ENCODE measurements at places on chromosomes 4 and X. TPM values are rescaled to one million over a fixed set of nuclear protein-coding genes. Genes with fewer than 3 reads are reported as not detected.

DNA sequence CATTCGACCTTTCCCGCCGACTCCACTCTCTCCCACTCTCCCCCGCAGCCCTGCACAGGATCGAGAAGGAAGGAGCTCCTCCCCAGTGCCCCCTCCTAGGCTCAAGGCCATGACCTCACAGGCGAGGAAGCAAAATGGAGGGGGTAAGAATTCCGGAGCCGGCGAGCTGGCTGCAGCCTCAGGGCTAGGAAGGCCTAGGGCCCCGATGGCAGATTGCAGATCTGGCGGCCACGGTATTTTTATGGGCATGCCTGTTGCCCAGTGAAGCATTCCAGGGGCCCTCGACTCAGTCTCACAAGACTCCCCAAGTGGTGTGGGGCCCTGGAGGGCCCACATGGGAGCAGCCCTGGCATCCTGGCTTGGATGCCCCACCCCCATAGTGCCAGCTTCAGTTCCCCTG, 942 bp upstream of the L1CAM start:
- H3K27ac ChIP-seq, result no peak overlapping the region
- DNase-seq, result no peak
- peaks cover 6% of the 10 kb centered on the region for H3K27me3 ChIP-seq
- H3K4me1 ChIP-seq, result no peaks in the 10 kb centered on the region
- H3K4me3 ChIP-seq, result no peak overlapping the region
- no peaks in the 10 kb centered on the region for H3K36me3 ChIP-seq

GRCh38 chr4:73904491-73904890, 35.3 kb downstream of the CXCL1 start:
- H3K27me3 ChIP-seq, result no peaks in the 10 kb centered on the region

- no peaks in the 10 kb centered on the region for H3K36me3 ChIP-seq
- peaks cover 92% of the 10 kb centered on the region for H3K27me3 ChIP-seq
- DNase-seq, result no peak
- peak overlapping the region; percentile 75 for H3K4me3 ChIP-seq
- H3K4me1 ChIP-seq, result no peaks in the 10 kb centered on the region
Observed at GRCh38 chrX:40147126-40147952, 49.6 kb upstream of the BCOR start.

GRCh38 chrX:132855780-132856341, 102.6 kb downstream of the HS6ST2 start:
- H3K36me3 ChIP-seq, result no peaks in the 10 kb centered on the region
- no peaks in the 10 kb centered on the region for H3K4me1 ChIP-seq
- no peak overlapping the region for H3K27ac ChIP-seq
- H3K27me3 ChIP-seq, result peaks cover 38% of the 10 kb centered on the region
- no peak for DNase-seq

DNA sequence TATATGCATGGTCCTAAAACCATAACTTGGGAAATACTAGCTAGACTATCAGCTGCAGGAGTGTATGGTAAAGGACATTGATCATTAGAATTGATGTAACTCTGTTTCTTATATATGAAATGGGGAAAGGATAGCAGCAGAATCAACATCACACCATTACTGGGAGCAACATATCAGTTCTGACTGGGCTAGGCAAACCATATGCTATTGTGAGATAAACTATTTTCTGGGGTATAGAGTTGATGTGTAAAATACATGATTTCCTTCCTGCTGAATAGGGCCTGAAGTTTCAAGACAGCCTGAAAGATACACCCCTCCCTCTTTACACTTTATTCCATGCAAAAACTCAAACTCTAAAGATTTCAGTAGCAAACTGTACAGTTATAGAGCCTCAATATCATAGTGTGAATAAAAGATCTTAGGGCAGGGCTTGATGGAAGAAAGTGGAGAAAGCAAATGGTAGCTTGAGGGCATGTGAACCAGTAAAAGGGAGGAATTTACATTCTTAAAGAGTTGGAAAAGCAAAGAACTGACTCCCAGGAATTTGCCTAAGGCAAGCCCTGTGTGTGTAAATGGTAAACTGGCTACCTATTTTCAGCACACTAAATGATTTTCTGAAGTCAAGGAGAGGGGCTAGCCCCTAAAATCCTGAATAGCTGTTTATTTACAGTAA, 404.1 kb downstream of the MAPK10 start:
- H3K27ac ChIP-seq, result no peak overlapping the region
- no peaks in the 10 kb centered on the region for H3K27me3 ChIP-seq
- H3K36me3 ChIP-seq, result no peaks in the 10 kb centered on the region
- H3K4me3 ChIP-seq, result no peak overlapping the region
- DNase-seq, result no peak

DNA sequence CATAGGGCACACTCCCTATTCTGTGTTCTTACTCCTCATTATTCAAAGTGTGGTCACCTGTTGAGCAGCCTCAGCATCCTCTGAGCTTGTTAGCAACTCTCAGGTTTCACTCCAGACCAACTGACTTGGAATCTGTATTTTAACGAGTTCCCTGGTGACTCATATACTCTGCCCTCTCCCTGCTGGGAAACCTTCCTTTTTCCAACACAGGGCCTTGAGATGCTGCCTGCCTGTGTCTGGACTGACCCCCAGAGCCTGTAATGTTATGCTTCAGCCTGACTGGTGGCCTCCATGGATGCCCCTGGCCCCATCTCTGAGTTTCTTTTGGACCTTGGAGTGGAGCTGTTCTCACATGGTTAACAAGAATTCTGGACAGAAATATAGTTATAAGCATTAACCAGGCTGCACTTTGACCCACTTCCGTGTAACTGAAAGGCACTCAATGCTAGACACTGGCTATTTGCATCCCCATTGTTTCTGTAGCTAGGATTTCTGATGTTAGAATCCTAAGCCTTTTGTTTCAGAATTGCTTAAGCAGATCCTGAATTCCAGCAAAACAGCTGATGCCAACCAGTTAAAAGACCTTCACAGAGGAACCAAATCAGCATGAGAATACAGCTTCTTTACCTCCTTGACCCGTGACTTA, 262.6 kb downstream of the STIM2 start:
- no peak overlapping the region for H3K27ac ChIP-seq
- H3K4me1 ChIP-seq, result no peaks in the 10 kb centered on the region
- no peak for DNase-seq
- H3K4me3 ChIP-seq, result no peak overlapping the region
- H3K27me3 ChIP-seq, result no peaks in the 10 kb centered on the region

DNA sequence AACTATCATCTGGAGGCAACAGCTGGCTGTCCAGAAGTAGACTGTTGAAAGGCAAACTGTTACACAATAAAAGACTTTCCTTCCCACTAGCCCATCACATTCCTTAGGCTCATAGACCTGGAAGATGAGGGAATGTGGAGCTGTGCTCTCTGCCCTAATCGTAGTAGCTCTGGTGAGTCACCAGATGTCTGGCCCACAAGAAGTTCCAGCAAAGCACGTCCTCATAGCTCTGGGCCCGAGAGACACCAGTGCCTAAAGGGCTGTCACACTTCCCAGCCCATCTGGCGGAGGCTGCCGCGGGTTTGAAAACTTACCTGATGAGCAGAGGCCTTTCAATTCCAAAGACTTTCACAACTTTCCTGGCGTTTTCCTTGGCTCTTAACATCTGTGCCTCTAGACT, 81.7 kb upstream of the STOX2 start:
- H3K27ac ChIP-seq, result no peak overlapping the region
- no peak for DNase-seq
- no peaks in the 10 kb centered on the region for H3K4me1 ChIP-seq
- no peaks in the 10 kb centered on the region for H3K36me3 ChIP-seq
- no peak overlapping the region for H3K4me3 ChIP-seq

- peaks cover 19% of the 10 kb centered on the region for H3K27me3 ChIP-seq
- no peaks in the 10 kb centered on the region for H3K36me3 ChIP-seq
- H3K4me3 ChIP-seq, result no peak overlapping the region
- H3K4me1 ChIP-seq, result no peaks in the 10 kb centered on the region
Observed at GRCh38 chrX:70398899-70399298, 24.2 kb upstream of the GDPD2 start.

- no peak overlapping the region for H3K4me3 ChIP-seq
- no peak for DNase-seq
Observed at GRCh38 chr4:47122592-47123291, 91.4 kb downstream of the GABRB1 start.

- DNase-seq, result no peak
- H3K27me3 ChIP-seq, result no peaks in the 10 kb centered on the region
- no peaks in the 10 kb centered on the region for H3K36me3 ChIP-seq
- H3K4me1 ChIP-seq, result no peaks in the 10 kb centered on the region
- H3K27ac ChIP-seq, result no peak overlapping the region
Observed at GRCh38 chrX:16796298-16796697, 10.0 kb downstream of the TXLNG start.

- no peaks in the 10 kb centered on the region for H3K36me3 ChIP-seq
- H3K4me1 ChIP-seq, result no peaks in the 10 kb centered on the region
- H3K27ac ChIP-seq, result no peak overlapping the region
- no peak for DNase-seq
- H3K4me3 ChIP-seq, result no peak overlapping the region
Observed at GRCh38 chr4:107066621-107067020, 30.5 kb upstream of the DKK2 start.

DNA sequence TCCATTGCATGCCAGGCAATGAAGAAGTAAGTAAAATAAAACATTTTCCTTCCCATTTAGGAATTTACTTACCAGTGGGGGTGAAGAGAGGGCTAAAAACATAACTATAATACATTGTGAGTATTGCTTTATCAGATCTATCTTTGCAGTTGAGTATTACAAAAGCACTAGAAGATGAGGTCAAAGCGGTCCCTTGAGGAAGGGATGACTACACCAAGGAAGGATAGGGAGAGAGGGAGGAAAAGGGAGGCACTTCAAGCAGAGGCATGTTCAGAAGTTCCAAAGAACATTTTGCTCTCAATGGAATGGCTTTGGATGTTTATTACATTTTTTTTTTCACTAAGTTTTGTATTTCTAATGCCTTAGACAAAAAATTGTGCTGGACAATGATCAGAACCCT, 127.8 kb downstream of the TET2 start:
- no peak overlapping the region for H3K27ac ChIP-seq
- no peak overlapping the region for H3K4me3 ChIP-seq
- H3K36me3 ChIP-seq, result peaks cover 5% of the 10 kb centered on the region
- DNase-seq, result no peak
- H3K27me3 ChIP-seq, result no peaks in the 10 kb centered on the region

GRCh38 chr4:101584306-101584705, 206.2 kb upstream of the BANK1 start:
- H3K27ac ChIP-seq, result no peak overlapping the region
- no peak for DNase-seq
- H3K36me3 ChIP-seq, result no peaks in the 10 kb centered on the region
- no peak overlapping the region for H3K4me3 ChIP-seq

GRCh38 chr4:152047451-152047850, 286.6 kb upstream of the GATB start:
- no peak overlapping the region for H3K27ac ChIP-seq
- H3K4me1 ChIP-seq, result no peaks in the 10 kb centered on the region
- no peak overlapping the region for H3K4me3 ChIP-seq
- no peak for DNase-seq
- H3K27me3 ChIP-seq, result no peaks in the 10 kb centered on the region

DNA sequence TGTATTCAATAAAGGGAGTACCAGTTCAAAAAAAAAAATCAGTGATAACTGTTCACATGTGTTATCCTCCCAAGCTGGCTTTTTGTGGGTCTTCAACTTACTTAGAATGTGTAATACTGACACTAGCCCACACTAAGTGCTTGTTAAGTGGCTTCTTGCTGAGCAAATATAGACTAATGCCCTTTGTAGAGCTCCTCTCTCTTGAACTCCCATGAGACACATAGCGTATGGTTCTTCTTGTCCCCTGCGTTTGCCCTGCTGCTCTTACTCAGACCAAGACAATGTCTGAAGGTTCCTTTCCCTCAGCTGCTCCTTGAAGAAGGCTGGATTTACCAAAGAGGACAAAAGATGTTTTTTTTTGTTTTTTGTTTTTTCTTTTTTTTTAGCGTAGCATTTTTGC, 110.9 kb downstream of the FRAS1 start:
- DNase-seq, result no peak
- H3K36me3 ChIP-seq, result no peaks in the 10 kb centered on the region
- H3K27ac ChIP-seq, result no peak overlapping the region
- no peaks in the 10 kb centered on the region for H3K4me1 ChIP-seq
- H3K4me3 ChIP-seq, result no peak overlapping the region

GRCh38 chr4:150140774-150141400, 62.6 kb downstream of the DCLK2 start:
- no peaks in the 10 kb centered on the region for H3K27me3 ChIP-seq
- H3K27ac ChIP-seq, result no peak overlapping the region
- H3K4me1 ChIP-seq, result no peaks in the 10 kb centered on the region
- no peak for DNase-seq

- no peak overlapping the region for H3K27ac ChIP-seq
- H3K36me3 ChIP-seq, result no peaks in the 10 kb centered on the region
- H3K4me3 ChIP-seq, result no peak overlapping the region
- no peak for DNase-seq
Observed at GRCh38 chr4:113524096-113524495, 237.4 kb downstream of the CAMK2D start.

DNA sequence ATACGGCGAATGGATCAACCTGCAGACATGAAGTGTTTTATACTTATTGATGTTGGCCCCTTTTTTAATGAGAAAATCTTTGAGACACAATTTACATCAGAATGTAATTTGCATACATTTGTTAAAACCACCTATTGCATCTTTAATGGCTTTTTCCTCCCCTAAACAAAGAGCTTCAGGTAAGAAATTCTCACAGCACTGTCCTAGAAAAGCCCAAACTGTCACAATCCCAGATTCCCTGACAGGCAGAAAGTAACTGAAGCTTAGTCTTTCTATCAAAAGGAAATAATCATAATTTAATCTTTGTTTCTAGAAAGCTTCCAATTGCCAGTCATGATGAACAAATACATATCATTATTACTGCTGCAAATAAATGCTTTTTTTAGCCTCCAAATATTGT, 407.9 kb downstream of the TMA16 start:
- H3K27me3 ChIP-seq, result no peaks in the 10 kb centered on the region
- DNase-seq, result no peak
- H3K4me1 ChIP-seq, result no peaks in the 10 kb centered on the region
- H3K36me3 ChIP-seq, result no peaks in the 10 kb centered on the region

GRCh38 chr4:152776352-152776751, 3.2 kb downstream of the TIGD4 start:
- no peak for DNase-seq
- no peaks in the 10 kb centered on the region for H3K27me3 ChIP-seq
- H3K4me3 ChIP-seq, result no peak overlapping the region
- no peaks in the 10 kb centered on the region for H3K4me1 ChIP-seq

- H3K27ac ChIP-seq, result peak overlapping the region; percentile 96
- peaks cover 3% of the 10 kb centered on the region for H3K4me1 ChIP-seq
- no peaks in the 10 kb centered on the region for H3K36me3 ChIP-seq
- no peak for DNase-seq
- H3K27me3 ChIP-seq, result no peaks in the 10 kb centered on the region
Observed at GRCh38 chr4:13627178-13627605, 333 bp downstream of the BOD1L1 start.

Gene UTP3
- 19.3 TPM for total RNA-seq

Gene SMR3B
- total RNA-seq, result not detected

Gene SULT1E1
- total RNA-seq, result 0.59 TPM

Gene MMRN1
- 31.9 TPM for total RNA-seq

Gene TLR7
- 0.98 TPM for total RNA-seq

Gene HTN1
- total RNA-seq, result not detected

Gene PAGE2
- total RNA-seq, result not detected

Gene LRAT
- total RNA-seq, result 3.9 TPM

Gene SORCS2
- 0.80 TPM for total RNA-seq

Gene ARR3
- total RNA-seq, result not detected

Gene VCX3B
- not detected for total RNA-seq

Gene MED28
- total RNA-seq, result 13.8 TPM

Gene STARD8
- 9.2 TPM for total RNA-seq
